ENCODE measurements at places on chromosomes 6 and 20.

DNA sequence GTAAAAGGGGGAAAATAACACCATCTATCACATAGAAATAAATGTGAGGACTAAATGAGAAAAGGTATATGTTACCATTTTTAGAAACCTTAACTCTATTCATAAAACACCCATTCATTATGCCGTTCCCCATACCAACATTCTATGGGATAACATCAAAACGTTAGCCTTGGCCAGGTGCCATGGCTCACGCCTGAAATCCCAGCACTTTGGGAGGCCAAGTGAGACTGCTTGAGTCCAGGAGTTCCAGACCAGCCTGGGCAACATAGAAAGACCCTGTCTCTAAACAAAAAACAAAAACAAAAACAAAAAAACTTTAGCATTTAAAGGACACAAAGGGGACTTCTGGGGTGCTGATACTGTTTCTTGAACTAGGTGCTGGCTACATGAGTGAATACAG lies 1.3 kb downstream of the PIGU start:
- DNase-seq = no peak

- no peak for DNase-seq
Measured at GRCh38 chr6:45021676-45022075, 306.5 kb upstream of the RUNX2 start.

DNA sequence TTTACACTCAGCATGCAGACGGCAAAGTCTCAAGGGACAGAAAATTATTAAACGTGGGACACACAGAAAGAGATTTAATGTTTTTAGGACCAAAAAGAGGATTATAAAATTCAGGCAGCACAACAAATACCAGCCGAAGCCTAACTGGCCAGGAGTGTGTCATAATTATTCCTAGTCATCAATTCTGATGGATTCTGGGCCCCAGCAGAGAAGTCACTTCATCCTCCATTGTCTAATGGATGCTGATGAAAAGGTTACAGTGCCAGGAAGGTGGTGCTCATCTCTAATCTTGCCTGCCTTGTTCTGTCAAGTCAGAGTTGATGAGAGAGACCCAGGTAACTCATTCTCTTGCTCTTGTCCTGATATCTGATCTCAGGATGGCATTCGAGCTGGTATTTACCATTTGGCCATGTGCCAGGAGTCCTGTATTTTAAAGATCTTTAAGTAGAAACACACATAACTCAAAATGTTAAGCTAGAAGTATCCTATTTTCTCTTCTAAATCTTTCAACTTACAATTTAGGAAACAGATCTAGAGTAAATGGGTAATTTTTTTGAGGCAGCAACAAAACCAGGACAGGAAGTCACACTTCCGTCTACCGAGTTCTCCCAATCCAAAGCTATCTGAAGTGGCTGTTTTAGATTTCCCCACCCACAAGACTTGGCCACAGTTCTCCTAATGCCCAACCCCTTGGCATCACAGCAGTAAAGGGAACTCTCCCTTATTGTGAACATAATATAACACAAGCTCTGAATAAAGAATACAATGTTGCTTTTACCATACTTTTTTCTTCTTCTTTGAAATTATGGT lies 50.0 kb downstream of the ADAT2 start:
- DNase-seq = peak; percentile 64

DNA sequence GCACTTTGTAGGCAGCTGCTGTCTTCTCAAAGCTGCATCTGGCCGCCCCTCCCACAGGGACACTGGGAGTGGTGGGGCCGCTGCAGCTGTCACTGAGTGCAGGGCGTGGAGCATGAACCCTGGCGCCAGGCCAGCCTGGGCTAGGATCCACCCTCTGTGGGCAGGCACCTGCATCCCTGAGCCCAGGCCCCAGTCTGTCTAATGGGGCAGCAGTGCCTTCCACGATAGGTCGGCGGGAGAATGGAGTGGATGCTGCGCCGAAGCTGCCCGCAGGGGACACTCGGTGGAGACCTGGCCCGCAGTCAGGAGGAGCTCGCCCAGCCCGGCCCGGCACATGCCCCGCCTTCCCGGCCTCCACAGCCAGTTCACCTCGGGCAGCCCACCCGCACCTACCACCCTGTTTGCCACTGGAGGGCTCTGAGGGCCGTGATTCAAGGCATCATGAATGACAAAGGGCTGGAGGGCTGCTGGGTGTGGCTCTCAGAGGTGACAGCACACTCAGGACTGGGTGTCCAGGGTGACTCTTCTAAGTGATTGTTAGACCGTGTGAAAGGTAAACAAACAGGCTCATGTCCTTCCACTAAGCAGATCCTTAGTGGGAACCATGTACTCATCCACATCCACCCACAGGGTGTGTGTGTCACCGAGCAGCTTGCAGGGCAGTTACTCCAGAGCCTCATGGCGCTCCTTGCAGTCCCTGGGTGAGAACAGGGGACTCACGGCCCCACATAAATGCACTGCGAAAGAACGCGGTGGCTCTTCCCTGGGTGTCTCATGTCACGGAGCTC lies 133.9 kb downstream of the AGPAT4 start:
- no peak for DNase-seq

- peak; percentile 17 for DNase-seq
Measured at GRCh38 chr6:121523628-121524027, 88.2 kb downstream of the GJA1 start.

DNA sequence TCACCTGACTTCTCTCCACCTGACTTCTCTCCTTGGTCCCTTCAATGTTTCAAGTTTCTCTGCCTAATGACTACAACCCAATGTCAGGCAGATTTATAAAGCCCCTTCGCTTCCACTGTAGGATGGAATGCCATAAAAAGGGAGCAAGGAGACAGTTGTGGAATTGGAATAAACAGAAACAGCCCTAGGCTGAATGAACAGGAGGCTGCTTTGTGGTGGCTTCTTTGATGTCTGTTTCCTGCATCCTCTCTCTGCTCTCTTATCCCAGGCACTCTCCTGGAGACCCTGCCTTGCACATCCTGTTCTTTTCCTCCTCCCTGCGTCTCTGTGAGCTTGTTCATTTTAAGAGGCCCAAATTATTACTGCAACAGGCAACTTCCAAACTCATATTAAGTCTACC lies 16.9 kb downstream of the MUCL3 start:
- no peak for DNase-seq

- DNase-seq = peak; percentile 13
Measured at GRCh38 chr20:48984575-48985219, 61.4 kb upstream of the CSE1L start.

DNA sequence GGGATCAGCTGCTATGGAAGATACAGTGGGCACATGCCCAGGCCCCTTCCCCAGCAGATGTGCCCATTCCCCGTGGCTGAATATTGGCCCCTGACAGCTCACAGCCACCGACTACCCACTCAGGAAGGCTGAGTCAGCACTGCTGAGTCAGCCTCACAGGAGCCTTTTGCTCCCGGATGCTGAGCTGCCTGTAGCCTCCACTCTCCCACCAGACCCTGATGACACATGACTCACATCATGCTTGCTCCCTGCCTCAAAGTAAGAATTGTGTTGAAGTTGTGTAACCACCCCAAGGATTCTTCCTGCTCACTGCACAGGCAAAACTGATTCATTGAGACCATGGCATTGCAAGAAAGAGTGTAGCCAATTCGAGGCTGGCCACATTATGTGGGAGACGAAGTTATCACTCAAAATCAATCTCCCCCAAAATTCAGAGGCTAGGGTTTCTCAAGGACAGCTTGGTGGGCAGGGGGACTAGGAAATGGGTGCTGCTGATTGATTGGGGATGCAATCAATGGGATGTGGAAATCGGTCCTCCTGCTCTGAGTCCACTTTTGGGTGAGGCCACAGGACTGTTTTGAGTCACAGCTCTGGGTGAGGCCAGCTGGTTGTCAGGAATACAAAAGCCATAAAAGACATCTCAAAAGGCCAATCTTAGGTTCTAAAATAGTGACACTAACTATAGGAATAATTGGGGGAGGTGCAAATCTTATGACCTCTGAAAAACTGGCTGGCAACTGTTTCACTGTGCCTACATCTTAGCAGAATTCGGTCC lies 556.6 kb upstream of the CDH4 start:
- peak; percentile 84 for DNase-seq

All from astrocyte of the hippocampus (primary cell).